Stimulated activated CD4-positive, alpha-beta T cell treated with anti-CD3 and anti-CD28 coated beads, TNF-alpha, amount 100 ng/mL, for 1 hour (primary cell): ENCODE measurements at places on chromosomes 7 and 10.

DNA sequence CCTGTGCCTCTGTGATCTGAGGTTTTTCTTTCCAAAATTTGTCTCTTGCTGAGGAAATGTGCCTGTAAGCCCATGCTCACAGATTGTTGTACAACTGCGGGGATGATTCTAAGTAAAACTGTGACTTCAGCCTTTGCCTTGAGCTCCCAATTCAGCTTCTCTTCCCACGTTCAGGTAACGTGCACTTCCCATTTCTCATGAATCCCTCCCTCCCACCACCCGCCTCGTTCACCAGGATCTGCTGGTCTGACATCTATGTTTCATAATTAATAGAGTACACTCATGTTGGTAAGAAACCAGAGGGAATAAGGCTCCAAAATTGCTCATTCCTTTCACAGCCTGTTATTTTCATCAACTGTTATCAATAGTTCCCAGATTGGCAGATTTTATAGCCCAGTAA lies 332.6 kb upstream of the TPK1 start:
- no peak for DNase-seq

- DNase-seq = no peak
These were observed 5.9 kb upstream of the COPG2 start for GRCh38 chr7:130674456-130674855.

- DNase-seq = no peak
These were observed 14.7 kb downstream of the FAM241B start for GRCh38 chr10:69644658-69645295.

GRCh38 chr10:110725801-110726630 lies 81.9 kb downstream of the RBM20 start:
- DNase-seq = no peak

- DNase-seq = no peak
These were observed 340.9 kb upstream of the CHRM2 start for GRCh38 chr7:136527554-136527953.
